ENCODE measurements at places on chromosomes 5 and 9. TPM values are rescaled to one million over a fixed set of nuclear protein-coding genes. Genes with fewer than 3 reads are reported as not detected.

Gene ZNF462
- total RNA-seq: 27.4 TPM

Gene SPATA31C1
- total RNA-seq: not detected

Gene LHX6
- total RNA-seq: not detected

Gene PRRX2
- 4.6 TPM for total RNA-seq

Gene GARIN3
- total RNA-seq: not detected

Gene HMCN2
- under 0.01 TPM for total RNA-seq

Gene TMEM215
- total RNA-seq: not detected

Gene GPR150
- 0.33 TPM for total RNA-seq

Gene PLEKHG4B
- total RNA-seq: not detected

Gene SETD9
- 14.9 TPM for total RNA-seq

Gene FOXD4L5
- total RNA-seq: under 0.01 TPM

Gene CDC20B
- total RNA-seq: not detected

Gene PCDHGA3
- total RNA-seq: 1.5 TPM
